H9 (cell line): ENCODE measurements at places on chromosomes 11 and 22. TPM values are rescaled to one million over a fixed set of nuclear protein-coding genes. Genes with fewer than 3 reads are reported as not detected.
A peak's percentile ranks its signal among the peaks of the same experiment; 100 is the strongest.

DNA sequence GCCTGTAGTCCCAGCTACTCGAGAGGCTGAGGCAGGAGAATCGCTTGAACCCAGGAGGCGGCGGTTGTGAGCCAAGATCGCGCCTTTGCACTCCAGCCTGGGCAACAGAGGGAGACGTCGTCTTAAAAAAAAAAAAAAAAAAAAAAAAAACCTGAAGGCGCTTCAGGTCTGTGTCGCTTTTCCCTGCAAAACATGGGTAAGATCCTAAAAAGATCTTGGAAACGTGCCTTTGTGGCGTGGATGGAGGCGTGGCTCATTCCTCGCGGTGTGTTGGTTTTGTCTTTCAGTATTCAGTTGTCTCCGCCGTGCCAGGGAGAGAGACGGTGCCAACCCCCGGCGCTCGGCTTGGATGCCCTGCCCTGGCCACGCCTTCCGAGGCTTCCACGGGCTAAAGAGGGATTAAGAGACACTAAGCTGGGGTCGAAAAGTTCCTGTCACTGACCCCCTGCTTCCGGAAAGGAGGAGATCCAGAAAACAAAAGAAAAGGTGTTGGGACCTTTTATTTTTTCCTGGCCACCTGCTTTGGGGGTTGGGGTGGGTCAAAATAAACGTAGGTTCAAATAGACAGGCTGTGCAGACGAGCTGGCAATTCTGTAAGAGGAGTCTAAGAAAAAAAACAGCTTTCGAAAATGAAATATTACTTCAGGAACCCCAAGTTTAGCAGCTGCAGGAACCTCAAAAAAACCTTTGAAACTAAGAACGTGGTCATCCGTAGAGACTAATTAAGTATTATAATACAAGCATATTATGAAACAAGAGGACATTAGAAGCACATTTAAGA is 1.1 kb upstream of the SLC35F2 start:
- DNase-seq = peak; percentile 50

GRCh38 chr11:77557553-77557952 is 32.2 kb upstream of the AQP11 start:
- DNase-seq = peak; percentile 64

Gene GGTLC3
- total RNA-seq = not detected in 2 replicates

GRCh38 chr22:17890892-17891291 is 116.6 kb upstream of the BID start:
- no peak for DNase-seq

- no peak for DNase-seq
Measured at GRCh38 chr11:9099617-9100016, 8.2 kb upstream of the SCUBE2 start.

DNA sequence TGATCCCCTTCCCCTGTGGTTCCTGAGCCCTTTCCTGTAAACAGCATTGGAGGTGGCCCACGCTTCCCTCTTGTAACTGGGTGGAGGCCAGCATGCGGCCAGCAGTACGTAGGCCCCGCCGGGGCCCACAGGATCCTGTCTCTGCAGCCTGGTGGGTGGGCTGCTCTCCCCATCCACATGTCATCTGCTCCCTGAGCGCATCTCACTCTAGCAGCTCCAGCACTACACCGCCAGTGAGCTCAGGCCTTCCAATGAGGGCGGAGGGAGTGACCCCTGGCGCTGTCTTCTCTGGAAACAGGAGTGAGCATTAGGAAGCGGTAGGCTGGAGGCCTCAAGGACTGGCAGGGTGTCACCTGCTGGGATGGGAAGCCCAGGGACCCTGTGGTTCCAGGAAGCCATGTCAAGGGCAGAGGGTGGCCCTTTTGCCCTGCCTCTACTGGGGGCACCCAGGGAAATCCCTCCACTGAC is 363.9 kb downstream of the TBC1D22A start:
- DNase-seq = no peak

- DNase-seq = no peak
Measured at GRCh38 chr11:12817681-12818332, 143.6 kb downstream of the TEAD1 start.

- DNase-seq = no peak
Measured at GRCh38 chr11:77442394-77443053, 31.4 kb downstream of the PAK1 start.

Gene SLC25A1
- total RNA-seq = 151 and 156 TPM in 2 replicates

DNA sequence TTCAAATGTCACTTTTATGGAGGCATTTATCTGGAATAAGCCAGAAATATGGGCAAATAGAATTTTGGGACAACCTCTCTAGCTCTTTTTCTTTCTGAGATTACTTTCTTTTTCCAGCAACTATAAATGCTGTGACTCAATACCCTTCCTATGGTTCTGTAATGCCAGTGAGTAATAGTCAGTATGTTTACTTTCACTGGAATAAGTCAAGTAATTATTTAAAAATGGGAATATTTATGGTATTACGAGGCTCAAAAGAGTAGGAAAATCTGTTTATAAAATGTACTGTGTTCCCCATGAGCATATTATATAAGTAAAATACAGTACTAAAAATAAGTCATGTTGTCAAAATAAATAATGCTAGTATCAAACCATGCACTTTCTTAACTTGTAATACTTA is 750.5 kb downstream of the LUZP2 start:
- no peak for DNase-seq

DNA sequence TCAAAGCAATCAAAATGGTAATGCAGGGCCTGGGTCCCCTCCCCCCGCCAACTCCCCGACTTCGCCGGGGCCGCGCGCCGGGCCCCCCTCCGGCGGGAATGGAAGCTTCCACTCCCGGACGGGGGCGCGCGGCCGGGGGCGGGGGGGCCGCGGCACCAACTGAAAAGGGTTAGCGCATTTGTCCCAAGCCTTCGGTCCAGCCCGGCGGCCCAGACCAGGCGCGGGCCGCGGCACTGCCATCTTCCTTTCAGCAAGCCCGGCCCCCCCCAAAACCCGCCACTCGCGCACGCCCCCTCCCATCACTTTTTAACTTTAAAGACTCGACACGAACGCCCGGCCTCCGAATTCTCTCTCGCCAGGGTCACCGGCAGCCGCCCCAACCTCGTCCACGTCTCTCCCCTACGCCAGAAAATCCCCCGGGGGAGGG is 2.8 kb downstream of the PHF21B start:
- DNase-seq = no peak

Gene PHOX2A
- total RNA-seq = 1.1 and 1.4 TPM in 2 replicates

GRCh38 chr11:18657673-18658072 is 23.5 kb upstream of the SPTY2D1 start:
- DNase-seq = no peak

- DNase-seq = no peak
Measured at GRCh38 chr11:17463546-17464174, 13.0 kb downstream of the ABCC8 start.
